Keratinocyte (primary cell): ENCODE measurements at places on chromosomes 6 and 20. TPM values are rescaled to one million over a fixed set of nuclear protein-coding genes. Genes with fewer than 3 reads are reported as not detected.

The TDRD6 gene
- polyA plus RNA-seq: 0.01 to 0.25 TPM (median 0.23 TPM) in 3 replicates

The GSTA2 gene
- not detected in 3 replicates for polyA plus RNA-seq

The SPTLC3 gene
- polyA plus RNA-seq: 6.5 to 11.4 TPM (median 10.0 TPM) in 3 replicates

The RHAG gene
- polyA plus RNA-seq: 0.05 TPM in 1 of 3 replicates, not detected in the others

The PPP1R16B gene
- 0.19 TPM in 1 of 3 replicates, not detected in the others for polyA plus RNA-seq

The DCDC2 gene
- polyA plus RNA-seq: 0.03 to 0.10 TPM (median 0.08 TPM) in 3 replicates

The MRAP2 gene
- 2.4 to 4.1 TPM (median 3.0 TPM) in 3 replicates for polyA plus RNA-seq

The GTF3C6 gene
- polyA plus RNA-seq: 14.0 to 44.1 TPM (median 40.8 TPM) in 3 replicates

The SLC22A3 gene
- polyA plus RNA-seq: 1.8 to 3.1 TPM (median 1.9 TPM) in 3 replicates

The CPXM1 gene
- not detected in 3 replicates for polyA plus RNA-seq

The TMC2 gene
- not detected in 3 replicates for polyA plus RNA-seq

DNA sequence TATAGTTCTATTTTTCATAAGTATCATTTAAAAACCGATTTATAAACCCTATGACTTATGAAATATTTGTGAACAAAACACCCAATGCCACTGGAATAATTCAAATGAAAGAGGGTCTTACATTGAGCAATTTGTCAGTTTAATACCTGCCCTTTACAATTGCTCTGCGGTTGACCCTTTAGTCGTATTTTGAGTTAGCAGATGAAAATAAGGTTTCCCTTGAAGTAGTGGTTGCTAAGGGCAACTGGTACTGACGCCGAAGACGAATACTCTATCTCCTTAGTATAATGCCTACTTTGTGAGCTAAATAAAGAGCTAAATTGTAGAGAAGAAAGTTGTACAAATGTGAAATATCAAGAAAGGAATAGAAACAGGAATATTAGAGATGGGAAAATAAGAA lies 69.4 kb downstream of the KCNQ5 start:
- no peak for DNase-seq

DNA sequence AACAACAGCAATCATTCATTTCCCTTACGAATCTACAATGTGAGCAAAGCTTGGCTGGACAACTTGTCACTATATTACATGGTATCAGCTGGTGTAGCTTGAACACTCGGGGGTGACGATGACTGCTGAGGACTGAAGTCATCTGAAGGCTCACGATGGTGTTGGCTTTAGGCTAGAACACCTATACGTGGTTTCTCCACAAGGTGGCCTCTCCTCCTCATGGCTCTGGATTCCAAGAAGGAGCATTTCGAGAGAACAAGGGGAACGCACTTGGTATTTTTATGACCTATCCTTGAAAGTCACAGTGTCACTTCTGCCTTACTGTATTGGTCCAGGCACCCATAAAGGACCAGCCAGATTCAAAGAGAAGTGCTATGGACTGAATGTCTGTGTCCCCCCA lies 37.5 kb upstream of the ADGRF1 start:
- DNase-seq: no peak

DNA sequence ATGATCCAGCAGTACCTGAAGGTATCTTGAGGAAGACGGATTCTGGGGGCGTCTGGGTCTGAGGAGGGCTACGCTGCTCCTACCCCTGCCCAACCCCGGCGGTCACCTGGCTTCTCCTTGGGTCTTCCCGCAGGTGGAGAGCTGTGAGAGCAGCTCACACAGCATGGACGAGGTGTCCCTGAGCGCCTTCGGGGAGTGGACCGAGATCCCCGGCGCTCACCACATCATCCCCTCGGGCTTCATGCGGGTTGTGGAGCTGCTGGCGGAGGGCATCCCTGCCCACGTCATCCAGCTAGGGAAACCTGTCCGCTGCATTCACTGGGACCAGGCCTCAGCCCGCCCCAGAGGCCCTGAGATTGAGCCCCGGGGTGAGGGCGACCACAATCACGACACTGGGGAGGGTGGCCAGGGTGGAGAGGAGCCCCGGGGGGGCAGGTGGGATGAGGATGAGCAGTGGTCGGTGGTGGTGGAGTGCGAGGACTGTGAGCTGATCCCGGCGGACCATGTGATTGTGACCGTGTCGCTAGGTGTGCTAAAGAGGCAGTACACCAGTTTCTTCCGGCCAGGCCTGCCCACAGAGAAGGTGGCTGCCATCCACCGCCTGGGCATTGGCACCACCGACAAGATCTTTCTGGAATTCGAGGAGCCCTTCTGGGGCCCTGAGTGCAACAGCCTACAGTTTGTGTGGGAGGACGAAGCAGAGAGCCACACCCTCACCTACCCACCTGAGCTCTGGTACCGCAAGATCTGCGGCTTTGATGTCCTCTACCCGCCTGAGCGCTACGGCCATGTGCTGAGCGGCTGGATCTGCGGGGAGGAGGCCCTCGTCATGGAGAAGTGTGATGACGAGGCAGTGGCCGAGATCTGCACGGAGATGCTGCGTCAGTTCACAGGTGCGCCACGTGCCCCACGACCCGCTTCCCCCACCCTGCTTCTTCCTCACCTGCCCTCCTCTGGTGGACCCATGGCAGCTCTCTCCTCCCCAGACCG lies 166.9 kb upstream of the RNF24 start:
- no peak for DNase-seq

- DNase-seq: no peak
Measured at GRCh38 chr6:111775145-111775922, 97.9 kb downstream of the FYN start.

DNA sequence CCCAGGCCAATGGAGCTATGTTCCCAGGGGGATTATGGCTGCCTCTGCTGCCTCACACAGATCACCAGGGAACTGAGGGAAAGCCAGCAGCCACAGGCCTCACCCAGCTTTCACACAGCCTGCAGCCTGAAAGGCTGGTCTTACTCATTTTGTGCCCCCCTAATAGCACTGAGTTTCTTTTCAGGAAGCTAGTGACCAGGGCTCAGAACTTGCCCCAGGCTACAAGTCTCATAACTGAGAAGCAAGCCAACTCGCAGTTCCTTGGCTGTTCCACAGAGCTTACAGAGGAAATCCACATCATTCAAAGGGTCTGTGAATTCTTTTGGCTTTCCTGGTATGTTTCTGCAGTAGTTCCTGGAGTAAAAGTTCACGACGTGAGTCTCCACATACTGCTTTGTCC lies 524.8 kb upstream of the GJE1 start:
- DNase-seq: no peak

GRCh38 chr20:38094373-38094891 lies 60.9 kb downstream of the RPRD1B start:
- no peak for DNase-seq

- DNase-seq: no peak
Measured at GRCh38 chr6:3835055-3835731, 14.0 kb upstream of the FAM50B start.

GRCh38 chr6:70270287-70271005 lies 32.4 kb downstream of the COL9A1 start:
- no peak for DNase-seq

- DNase-seq: no peak
Measured at GRCh38 chr6:52284131-52284459, 447 bp downstream of the MCM3 start.

DNA sequence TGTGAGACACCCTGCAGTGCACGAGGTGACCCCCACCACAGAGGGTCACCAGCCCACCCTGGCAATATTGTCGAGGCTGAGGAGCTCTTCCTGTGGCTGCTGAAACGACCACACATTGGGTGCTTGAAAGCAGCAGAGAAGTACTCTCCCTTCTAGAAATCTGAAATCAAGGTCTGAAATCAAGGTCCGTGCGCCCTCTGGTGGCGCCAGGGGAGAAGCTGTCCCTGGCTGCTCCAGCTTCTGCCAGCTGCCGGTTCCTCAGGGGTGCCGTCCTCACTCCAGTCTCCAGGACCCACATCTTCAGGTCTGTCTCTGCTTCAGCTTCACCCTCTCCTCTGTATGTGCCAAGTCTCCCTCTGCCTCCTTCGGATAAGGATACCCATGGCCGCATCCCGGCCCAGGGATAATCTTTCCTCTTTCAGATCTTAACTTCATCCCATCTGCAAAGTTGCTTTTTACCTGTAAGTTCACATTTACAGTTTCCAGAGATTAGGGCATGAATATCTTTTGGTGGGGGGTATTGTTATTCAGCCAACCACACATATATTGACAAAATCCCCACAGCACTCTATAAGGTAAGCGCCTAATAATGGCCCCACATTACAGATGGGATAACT lies 108.3 kb upstream of the PHACTR3 start:
- DNase-seq: peak; percentile 2

DNA sequence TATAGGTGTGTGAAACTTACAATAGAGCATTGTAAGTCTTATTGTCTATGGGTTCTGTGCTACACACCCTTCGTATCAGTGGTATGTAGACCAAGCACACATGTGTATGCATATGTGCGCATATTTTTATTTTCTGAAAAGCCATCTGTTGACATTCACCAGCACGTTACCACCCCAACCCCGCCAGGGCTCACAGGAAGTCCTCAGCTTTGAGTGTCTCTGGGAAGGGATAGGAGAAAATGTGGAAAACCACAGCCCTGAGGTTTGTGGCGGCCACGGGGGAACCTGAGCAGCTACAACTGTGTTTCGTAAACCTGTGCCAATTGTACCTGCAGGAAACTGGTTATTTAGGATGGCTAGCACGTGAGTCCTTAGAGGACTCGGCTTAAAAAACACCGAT lies 123.3 kb upstream of the PHACTR3 start:
- no peak for DNase-seq

DNA sequence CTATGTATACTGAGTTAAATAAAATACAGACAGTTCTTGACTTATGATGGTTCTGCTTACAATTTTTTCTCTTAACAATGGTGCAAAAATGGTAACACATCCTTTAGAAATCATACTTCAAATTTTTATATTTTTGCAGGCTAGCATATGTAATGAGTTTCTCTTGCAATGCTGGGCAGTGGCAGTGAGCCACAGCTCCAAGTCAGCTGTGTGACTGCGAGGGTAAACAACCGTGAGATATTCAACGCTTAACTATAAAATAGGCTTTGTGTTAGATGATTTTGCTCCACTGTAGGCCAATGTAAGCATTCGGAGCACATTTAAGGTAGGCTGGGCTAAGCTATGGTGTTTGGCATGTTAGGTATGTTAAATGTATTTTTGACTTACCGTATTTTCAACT lies 136.1 kb downstream of the PLCB4 start:
- DNase-seq: no peak

DNA sequence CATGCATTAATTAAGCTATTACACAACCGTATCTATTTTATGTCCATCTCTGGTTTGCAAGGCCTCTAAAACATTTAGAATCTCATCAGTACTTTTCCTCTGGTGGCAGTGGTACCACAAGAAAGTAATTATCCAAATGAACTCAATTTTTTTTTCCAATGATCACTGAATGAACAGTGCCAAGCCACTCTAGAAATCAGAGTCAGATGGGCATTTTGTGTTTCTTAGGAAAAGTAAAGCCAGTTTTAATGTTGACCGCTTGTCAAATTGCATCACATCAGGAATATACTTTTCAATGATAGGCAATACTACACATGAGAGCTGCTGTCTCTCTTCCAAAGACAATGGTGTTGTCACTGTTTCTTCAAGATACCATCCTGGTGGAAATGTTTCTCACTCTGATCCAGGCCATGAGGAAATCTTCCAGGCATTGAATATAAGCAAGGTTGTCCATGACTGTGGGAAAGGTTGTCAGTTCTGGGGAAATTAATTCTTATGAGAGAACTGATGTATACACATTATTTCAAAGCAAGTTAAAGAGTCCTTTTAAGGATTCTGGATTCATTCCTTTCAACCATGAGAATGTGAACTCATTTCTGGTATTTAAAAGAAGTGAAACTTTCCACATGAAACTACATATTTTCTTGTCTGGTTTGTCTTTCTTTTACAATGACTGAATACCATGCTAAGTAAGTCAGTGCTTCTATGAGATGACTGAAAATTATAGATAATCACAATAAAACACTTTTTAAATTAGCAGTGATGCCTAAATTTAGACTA lies 108.8 kb upstream of the TCF21 start:
- DNase-seq: no peak

GRCh38 chr6:87588756-87589407 lies 905 bp downstream of the RARS2 start:
- DNase-seq: no peak

GRCh38 chr6:24927985-24928745 lies 7.6 kb downstream of the RIPOR2 start:
- DNase-seq: no peak

DNA sequence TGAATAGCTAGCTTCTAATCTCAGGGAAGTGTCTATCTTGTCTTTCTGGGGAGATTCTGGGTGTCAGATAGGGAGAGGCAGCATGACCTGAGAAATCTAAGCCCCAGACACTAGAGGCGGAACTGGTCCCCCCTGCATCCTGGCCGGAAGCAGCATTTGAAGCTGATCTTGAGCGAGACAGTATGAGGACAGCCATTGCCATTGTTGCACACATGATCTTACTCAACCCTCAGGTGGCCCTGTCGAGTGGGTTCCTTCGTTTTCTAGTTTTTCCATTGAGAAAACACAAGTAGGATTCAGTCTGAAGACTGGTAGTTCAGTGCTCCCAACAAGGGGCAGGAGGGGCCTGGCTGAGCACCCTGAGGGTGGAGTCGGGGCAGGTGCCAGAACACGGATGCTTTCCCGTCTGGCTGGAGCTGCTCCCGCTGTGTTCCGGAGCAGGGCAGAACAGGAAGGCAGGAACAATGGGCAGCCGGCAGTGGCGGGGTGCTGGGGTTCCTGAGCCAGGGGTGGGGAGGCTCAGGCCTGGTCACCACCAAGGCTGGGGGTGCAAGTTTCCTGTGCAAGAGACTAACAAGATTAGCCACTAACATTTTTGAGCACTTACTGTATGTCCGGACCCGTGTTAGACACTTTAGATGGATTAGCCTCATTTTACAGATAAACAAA lies 7.9 kb upstream of the SDCBP2 start:
- DNase-seq: no peak

DNA sequence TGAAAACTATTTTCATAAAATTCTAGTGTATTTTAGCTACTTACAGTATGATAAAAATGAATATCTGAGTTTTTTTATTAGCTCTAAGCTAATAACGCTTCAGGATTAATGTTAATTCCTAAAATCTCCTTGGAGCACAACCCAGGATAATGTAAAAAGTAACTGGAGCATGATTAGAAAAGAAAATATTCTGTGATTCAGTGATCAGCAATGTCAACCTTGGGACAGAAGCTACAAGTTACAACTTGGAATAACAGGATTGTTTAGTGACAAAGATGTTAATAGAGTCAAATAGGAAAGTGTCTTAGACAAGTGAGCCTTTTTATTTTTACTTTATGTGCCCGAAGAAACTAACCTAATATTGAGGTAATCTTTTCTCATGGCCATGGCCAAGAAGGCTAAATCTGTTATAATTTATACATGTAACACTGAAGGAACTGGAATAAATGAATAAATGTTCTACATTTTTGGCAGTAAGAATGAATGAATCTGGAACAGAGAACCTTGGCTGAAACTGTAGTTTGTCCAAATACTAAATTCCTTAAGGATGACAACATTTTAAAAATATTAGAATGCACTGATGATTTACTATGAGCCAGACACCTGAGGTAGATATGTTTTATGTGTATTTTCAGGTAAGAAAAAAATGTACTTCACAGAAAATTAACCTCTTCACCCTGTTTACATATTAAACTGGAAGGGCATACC lies 994.0 kb downstream of the GRIK2 start:
- peak; percentile 30 for DNase-seq
